NCI-H1092 (cell line): ENCODE measurements at places on chromosomes 1 and 21.

DNA sequence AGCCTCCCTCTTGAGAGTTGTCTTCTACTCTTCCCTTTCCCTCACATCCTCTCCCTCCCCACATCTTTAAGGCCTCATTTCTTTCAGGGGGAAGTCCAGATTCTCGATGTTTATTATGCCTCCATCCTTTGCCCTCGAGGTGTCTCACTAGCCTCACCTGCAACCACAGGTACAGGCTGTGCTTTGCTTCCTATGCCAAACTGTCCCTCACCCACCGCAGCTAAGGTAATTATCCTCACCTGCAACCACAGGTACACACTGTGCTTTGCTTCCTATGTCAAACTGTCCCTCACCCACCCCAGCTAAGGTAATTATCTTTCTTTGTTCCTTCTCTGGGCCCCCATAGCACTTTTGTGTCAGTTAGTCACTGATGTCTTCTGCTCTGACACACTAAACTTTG lies 328.1 kb upstream of the SNX7 start:
- DNase-seq: no peak

- no peak for DNase-seq
Measured at GRCh38 chr21:41328660-41329607, 12.3 kb downstream of the FAM3B start.

GRCh38 chr1:170881268-170882265 lies 53.8 kb upstream of the MROH9 start:
- DNase-seq: no peak

GRCh38 chr1:235663628-235664027 lies 14.0 kb upstream of the GNG4 start:
- no peak for DNase-seq

GRCh38 chr1:44630116-44630515 lies 44.2 kb downstream of the TMEM53 start:
- no peak for DNase-seq

- no peak for DNase-seq
Measured at GRCh38 chr1:233505130-233505529, 108.8 kb upstream of the KCNK1 start.

GRCh38 chr1:117093870-117094621 lies 27.5 kb downstream of the TRIM45 start:
- no peak for DNase-seq

GRCh38 chr1:167648978-167649744 lies 19.1 kb downstream of the RCSD1 start:
- no peak for DNase-seq

- DNase-seq: no peak
Measured at GRCh38 chr1:4212796-4213195, 312.7 kb upstream of the C1orf174 start.

- DNase-seq: no peak
Measured at GRCh38 chr21:46554431-46555224, 50.3 kb downstream of the S100B start.
